ENCODE measurements at places on chromosomes 3 and 15. TPM values are rescaled to one million over a fixed set of nuclear protein-coding genes. Genes with fewer than 3 reads are reported as not detected.

DNA sequence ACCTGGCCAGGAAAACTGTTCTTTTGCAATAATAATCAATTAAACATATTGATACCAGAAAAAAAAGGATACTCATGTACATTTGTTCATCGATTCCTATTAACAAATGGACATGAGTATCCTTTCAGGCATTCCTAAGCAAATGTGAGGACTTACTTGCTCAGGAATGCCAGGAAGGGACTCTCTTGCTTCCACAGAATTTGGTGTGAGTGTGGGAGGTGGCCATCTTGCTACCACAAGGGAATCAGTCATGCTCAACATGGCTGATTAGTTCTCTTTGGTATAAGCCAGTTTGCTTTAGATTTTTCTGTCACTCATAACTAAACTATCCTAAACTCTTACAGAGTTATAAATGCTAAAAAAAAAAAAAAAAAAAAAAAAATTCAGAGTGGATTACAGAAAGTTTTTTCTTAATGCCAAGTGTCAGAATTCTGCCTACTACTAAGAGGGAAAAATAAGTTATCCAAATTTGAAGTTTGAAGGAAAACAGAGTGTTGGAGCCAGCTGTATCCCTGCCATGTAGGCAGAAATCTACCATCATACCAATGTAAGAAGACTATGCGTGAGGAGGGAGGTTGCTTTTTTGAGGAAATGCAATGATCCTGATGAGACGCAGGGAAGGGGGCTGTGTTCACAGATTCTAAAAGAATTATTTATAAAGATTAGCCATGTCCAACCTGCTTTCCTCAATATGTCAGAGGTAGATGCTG, 98.7 kb downstream of the PLD1 start:
- no peak for DNase-seq

DNA sequence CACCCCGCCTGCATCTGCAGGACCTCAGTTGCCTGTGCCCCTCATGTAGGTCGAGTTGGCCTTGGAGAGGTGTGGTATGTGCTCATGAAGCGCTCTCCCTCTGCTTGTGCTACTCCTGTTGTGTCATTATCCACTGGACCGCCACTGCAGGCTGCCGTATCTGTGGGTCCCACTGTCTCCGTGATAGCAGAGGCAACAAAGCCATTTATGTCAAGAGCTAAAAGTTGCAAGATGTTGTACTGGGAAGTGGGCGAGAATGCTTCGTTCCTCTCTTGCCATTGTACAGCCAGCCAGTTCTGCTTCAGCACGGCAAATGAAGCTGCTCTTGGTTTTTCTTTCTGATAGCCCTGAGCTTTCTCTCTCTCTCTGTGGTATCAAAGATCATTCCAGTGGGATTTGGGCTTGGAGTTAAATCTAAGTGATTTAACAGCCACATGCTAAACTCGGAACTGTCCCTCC, 89.0 kb downstream of the TMEM212 start:
- DNase-seq: no peak

DNA sequence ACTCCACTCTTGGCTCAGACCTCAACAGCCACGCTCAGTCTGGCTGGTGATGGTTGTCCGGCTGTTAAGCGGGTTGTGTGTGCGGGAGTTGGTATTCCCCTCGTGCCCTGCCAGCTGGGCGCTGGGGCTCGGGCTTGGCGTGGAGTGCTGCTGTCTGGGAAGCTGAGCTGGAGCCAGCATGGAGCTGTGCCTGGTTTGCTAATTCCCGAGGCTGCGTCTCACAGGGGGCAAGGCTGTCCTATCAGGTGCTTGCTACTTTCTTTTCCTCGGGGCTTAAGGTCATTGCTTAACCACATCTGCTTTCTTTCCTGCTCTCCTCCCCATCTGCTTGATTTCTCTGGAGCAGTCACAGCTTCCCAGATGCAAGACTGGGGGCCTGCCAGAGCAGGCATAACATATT, 29.9 kb downstream of the PDIA5 start:
- DNase-seq: no peak

GRCh38 chr3:159340877-159341500, 539.1 kb downstream of the MFSD1 start:
- DNase-seq: no peak

- no peak for DNase-seq
Measured at GRCh38 chr15:80484333-80484864, 80.2 kb downstream of the ARNT2 start.

- no peak for DNase-seq
Measured at GRCh38 chr3:4247391-4247790, 55.8 kb upstream of the SETMAR start.

DNA sequence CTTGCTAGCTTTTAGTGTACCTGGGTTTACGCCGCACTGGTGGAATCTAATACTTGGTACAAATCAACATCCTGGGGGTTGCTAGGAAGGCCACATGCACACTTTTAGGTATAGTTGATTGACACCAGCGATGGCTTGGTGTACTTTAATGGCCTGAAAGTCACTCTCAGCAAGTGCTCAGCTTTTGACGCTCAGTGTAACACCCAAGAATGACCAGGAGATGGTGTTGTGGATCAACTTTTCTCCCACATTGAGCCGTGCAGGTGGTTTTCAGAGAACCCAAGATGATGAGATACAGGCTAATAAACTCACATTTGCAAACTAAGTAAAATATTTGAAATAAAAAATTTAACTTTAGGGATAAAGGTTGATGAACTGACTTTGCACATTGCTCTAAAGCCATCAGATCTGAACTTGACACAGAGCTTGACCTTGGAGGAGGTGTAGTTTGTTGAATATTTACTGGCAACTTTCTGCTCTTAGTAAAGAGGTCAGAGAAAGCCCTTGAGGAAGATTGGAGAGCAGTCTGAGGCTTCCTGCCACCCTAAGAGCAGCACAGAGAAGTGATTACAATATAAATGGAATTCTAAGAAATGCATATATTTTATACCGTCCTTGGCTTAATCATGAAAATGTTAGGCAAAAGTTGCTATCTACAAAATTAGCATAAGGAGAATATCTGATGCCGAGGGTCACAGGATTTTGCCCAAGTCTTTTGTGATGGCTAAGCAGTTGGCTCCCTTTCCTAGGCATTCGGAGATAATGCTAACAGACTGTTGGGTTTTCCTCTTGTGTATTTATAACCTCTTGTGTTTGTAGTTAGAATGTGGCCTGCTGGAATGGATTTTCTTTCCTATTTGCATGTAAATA, 143.4 kb upstream of the RASGRP1 start:
- no peak for DNase-seq

GRCh38 chr3:127671523-127672428, 976 bp upstream of the ABTB1 start:
- no peak for DNase-seq

DNA sequence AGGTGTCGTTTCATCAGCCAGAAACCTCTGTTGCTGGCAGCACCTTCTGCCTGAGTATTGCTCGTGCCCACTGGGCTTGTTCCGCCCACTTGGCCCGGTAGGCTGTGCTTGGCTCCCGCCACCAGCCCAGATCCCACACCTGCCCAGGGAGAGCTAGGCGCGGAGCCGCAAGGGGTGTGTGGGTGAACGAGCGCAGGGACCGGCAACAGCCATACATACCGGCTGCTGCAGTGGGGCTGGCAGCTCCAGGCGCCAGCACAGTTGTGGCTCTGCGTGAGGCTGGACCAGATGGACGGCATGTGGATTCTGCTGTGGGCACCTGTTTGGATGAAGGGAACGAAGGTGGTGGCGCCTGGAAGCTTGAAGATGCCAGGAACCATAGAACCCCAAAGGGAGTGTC, 331.5 kb upstream of the MCTP2 start:
- DNase-seq: no peak

- no peak for DNase-seq
Measured at GRCh38 chr3:141790171-141790570, 27.0 kb downstream of the GRK7 start.

- DNase-seq: no peak
Measured at GRCh38 chr3:58003093-58003492, 5.1 kb upstream of the FLNB start.

DNA sequence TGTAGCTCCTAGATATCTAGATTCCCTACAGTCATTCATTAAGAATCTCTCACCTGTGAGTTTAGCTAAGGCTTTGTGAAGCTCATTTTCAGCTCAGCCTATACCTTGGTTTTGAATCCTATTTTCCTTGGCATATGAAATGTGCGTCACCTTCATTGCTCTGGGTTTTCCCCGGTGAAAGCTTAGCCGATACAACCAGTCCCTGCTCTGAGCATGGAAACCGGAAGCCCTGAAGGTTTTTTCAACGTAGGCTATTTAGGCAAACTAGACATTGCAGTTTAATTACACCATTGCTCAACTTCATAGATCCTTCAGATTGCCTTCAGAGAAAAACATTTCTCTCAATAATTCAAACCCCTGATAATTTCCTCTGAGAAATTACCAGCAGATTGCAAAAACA, 206.8 kb upstream of the TPRG1 start:
- no peak for DNase-seq

DNA sequence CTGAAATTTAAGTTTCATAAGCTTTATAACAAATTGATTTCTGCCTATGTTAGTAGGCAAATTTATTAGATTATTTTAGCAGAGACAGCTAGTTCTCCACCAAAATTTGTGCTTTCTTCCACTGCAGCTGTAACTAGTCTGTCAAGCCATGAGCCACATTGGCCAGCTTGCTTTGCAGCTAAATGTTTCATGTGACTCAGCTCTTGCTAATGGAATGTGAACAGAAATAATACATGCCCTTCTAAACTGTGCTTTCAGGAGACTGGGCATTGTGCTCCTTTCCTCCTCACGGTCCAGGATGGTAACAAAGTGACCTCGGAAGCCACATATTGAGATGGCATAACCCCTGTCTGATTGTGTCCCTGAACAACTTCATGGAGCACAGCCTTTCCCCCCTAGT, 51.3 kb upstream of the KPNA4 start:
- no peak for DNase-seq

DNA sequence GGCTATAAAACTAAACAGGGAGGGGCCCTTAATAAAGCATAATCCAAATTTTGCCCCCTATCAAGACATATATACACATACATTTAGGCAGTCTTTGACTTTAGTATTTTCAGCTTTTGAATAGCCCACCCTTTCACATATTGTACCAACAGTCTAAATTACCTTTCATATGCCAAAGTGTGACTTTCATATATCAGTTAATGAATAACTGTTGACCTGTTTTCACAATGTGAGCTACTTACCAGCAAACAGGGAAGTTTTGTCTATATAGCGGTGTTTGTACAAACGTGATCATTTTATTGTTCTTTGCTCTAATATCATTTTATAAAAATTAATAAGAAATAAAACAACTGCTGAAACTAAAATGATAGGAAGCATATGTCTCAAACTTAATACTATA, 28.0 kb downstream of the CEP152 start:
- no peak for DNase-seq

- DNase-seq: no peak
Measured at GRCh38 chr3:57942388-57942787, 65.8 kb upstream of the FLNB start.

DNA sequence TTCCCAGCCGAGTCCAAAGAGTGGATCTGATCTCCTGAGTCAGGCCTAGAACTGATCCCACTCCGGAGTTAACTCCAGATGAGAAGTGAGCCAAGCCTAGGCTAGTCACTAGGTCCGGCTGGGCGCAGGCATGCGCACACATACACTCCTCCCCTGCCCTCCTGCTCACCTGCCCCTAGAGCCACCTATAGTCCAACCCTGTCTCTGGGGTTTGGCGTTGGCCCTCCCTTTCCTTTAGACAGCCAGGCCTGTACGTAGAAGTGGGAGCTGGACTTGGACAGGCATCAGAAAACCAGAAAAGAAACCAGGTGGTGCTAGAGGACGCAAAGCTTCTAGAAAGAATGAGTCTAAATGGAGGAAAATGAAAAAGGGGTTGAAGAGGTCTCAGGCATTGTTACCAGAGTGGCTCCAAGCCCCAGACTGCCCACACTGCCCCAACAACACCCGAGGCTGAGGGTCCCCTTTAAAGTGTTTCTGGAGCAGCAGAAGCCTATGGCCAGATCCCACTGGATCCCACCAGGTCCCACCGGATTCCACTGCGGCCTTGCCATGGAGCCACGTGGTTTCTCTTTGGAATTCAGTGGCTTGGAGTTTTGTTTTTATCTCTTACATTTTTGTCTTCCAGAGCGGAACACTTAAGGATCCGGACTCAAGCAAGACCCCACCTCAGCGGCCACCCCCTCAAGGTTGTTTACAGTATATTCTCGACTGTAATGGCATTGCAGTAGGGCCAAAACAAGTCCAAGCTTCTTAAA, 24.2 kb upstream of the TIMP4 start:
- no peak for DNase-seq

GRCh38 chr3:142977399-142977728, 13.9 kb upstream of the PAQR9 start:
- DNase-seq: no peak

GRCh38 chr3:155407331-155407730, 113.8 kb upstream of the STRIT1 start:
- DNase-seq: no peak

DNA sequence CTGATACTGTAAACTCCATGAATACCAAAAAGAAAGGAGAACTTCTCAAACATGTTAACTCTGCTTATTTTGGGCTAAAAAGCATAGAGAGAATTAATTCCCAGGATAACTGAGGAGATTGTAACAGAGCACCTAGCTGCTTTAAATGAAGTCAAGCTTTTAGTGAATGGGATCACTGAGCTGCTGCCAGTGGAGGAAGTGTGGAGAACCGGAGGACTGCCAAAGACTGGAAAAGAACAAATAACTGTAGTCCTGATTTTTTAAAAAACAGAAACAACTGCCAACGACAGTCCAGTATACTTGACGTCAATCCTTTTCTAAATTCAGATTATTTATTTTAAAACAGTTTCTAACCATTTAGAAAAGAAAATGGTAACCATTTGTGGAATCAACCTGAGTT, 3.3 kb downstream of the C3orf70 start:
- no peak for DNase-seq

DNA sequence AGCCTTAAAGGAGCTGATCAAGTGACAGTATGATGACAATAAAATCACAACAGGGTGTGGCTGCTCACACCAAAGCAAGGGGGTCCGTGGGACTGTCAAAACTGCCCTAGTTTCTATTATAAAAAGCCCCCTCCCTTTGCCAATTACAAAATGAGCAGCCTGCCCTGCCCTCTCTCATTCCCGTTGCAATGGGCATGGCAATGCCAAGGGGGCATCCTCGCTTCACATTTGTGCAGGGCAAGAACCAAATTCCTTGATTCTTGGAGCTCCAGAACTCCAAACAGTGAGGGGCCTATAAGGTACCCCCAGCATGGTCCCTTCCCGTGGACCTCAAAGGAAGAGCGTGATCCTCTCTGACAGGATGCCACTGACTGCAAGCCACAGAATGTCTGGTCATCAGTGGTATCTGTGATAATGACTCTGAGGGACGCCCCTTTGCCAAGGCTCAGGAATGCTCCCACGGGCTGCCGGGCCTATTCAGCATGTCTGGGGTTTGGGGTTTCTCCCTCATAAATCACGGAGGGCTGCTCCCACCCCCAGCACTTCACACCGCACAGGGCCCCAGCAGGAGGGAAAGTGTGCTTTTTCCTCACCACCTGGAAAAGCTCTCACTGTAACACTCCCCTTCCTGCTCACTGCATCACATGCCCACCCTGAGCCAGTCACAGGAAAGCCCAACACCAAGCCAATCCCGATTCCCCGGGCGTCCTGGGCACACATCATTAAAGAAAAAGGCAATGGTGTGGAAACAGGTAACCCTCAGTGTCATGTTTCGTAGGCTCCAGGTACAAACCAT, 105.1 kb upstream of the TRPM1 start:
- no peak for DNase-seq

The LRRC28 gene
- 34.7 TPM for total RNA-seq

The SSUH2 gene
- total RNA-seq: 0.90 TPM

The KIF7 gene
- 9.4 TPM for total RNA-seq

The GPR62 gene
- not detected for total RNA-seq

The PAQR9 gene
- total RNA-seq: not detected

The PIF1 gene
- total RNA-seq: 4.1 TPM

The RETNLB gene
- total RNA-seq: not detected

The KNG1 gene
- not detected for total RNA-seq

The ANKUB1 gene
- not detected for total RNA-seq

The MBD4 gene
- total RNA-seq: 27.7 TPM

The TGM4 gene
- total RNA-seq: not detected

The IGF2BP2 gene
- total RNA-seq: 42.7 TPM
